ENCODE measurements at places on chromosomes 7 and 10. TPM values are rescaled to one million over a fixed set of nuclear protein-coding genes. Genes with fewer than 3 reads are reported as not detected.

The MET gene
- 0.88 TPM for total RNA-seq

The EVX1 gene
- not detected for total RNA-seq

The ACTR3C gene
- total RNA-seq: 2.3 TPM

The ACBD7 gene
- 2.4 TPM for total RNA-seq

The ABCC2 gene
- total RNA-seq: 1.2 TPM

The BAMBI gene
- total RNA-seq: not detected
